Activated effector memory CD4-positive, alpha-beta T cell treated with anti-CD3 and anti-CD28 coated beads, Interleukin-2, amount 50 U/mL, for 16 hours (primary cell): ENCODE measurements at places on chromosomes 13 and 19.

DNA sequence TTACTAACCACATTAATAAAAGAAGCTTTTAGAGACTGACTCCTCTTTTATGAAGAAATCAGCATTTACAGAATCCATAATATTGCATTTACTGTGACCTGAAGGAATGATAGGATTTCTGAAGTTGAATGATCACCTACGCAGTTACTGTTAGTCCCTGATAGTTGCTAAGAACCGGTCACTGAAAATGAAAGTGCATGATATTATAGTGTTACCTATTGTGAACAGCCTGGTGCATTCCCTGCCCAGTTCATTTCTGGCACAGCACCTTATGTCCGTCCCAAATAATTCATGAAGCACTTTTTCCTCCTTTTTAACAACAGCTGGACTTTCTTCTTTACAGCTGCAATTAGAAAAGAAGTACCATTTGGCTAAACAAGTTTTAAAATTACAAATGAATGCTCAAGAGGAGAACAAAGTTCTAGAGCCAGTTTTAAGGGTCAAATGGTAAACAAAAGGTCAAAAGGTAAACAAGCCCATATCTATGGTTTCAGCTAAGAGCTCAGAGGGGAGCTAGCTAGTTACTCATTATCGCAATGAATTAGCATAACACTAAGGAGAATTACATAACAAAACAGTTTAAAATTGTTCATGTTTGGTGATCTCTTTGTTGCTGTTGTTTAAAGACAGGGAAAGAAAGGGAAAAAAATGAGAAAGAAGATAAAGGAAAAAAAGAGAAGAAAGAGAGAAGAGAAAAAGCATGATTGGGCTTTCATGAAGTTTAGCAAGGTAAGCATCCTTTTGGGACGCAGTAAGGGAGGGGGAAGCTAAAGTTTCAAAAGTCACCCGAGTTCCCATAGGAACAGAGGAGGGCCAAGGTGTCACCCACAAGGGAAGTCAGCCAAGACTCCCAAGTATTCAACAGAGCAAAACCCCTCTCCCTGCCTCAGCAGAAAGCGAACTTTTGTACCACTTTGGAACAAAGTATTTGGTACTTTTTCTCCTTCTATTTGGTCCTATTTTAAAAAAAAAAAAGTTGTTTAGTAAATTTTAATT, 50.2 kb downstream of the FLT3 start:
- no peak for DNase-seq

- DNase-seq = no peak
These were observed 144.5 kb upstream of the FBXL3 start for GRCh38 chr13:77171451-77171850.

DNA sequence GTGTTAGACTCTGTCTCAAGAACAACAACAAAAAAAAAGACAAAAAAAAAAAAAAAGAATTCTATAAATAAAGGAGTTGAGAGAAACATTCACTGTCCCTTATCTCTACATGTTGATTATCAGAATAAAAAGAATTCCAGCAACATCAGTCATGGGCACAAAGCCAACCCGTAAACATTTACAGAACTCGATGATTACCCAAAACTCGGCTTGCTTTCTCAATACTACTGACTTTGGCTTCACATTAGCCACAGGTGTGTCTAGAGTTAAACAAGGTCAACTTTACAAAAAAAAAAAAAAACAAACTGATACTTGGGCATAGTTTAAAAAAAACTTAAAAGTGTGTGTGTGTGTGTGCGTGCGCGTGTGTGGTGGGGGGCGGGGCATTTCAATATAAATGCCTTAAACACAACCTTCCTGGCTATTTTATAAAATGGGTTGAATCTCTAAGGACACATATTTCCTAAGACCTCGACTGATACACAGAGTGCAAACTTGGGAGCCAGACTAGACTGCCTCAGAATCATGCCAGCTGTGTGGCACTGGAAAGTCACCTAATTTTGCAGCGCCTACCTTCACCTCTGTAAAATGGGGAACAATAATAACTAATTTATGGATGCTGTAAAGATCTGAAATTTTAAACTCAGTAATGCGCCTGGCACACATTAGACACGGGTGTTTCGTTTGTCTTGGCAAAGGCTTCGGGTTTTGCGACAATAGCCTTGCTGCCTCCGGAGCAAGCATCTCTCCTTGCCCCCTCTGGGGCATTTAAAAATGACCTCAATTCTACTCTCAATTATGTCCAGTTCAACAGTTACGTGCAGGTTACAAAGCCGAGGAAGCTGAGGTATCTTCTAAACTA, 922 bp downstream of the EBPL start:
- DNase-seq = no peak

- peak; percentile 76 for DNase-seq
These were observed at the start of gene LRRC8E for GRCh38 chr19:7888145-7888825. TSS of gene LRRC8E (plus strand) at chr19:7888510. CDS start at chr19:7895604, 7,094 bp downstream.

DNA sequence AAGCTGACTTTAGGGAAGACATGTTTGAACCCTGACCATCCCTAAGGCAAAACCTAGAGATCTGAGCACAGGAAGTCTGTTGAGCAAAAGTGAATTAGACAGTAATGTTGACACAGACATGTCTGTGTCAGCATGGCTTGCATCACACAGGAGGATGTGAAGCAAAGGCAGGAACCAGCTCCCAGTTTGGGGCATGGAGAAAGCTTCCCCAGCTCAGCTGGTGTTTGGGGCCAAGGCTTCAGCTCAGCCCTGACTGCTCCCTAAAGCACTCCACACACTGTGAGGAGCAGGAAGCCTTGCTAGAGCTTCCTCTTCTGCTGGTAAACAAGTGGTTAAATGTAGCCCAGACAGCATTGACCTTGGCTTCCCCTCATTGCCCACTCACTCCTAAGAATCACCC, 153.8 kb upstream of the UBL3 start:
- DNase-seq = no peak

DNA sequence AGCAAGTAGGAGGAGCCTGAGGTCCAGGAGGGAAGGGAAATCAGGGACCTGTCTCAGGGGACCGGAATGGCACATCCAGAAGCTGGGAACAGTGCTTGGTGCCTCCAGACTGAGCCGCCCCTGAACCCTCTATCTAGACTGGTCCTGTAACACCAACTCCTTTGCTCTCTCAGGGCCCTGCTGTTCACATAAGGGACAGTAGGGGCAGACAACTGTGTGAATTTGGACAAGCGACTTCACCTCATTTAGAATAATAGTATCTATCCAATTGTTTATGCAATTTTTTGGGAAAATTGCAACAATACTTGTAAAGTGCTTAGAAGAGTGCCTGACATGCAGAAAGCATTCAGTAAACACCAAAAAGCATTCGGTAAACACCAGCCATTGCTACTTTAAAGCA, 14.0 kb downstream of the SYMPK start:
- no peak for DNase-seq

- DNase-seq = no peak
These were observed 119.7 kb upstream of the SPATA13 start for GRCh38 chr13:24040835-24041234.
